Left lobe of liver (tissue), 2 donors: ENCODE measurements at places on chromosomes 7 and 10. TPM values are rescaled to one million over a fixed set of nuclear protein-coding genes. Genes with fewer than 3 reads are reported as not detected.

DNA sequence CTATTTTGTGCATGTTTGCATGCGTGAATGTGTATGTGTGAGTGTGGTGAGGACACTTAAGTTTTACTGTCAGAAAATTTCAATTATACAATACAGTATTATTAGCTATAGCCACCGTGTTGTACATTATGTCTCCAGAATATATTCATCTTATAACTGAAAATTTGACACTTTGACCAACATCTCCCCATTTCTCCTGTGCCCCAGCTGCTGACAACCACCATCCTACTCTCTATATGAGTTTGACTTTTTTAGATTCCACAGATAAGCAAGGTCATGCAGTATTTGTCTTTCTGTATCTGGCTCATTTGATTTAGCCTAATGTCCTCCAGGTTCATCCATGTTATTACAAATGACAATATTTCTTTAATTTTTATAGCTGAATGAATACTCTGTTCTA is 195.0 kb downstream of the GPR37 start:
- DNase-seq: no peak

TAS2R4 gene
- total RNA-seq: 0.40 TPM

FBXL13 gene
- total RNA-seq: 0.18 TPM

- DNase-seq: no peak
These were observed 81.4 kb downstream of the GOLGA7B start for GRCh38 chr10:97931041-97931440.

GRCh38 chr10:89580243-89580642 is 44.8 kb upstream of the SLC16A12 start:
- DNase-seq: no peak

DNA sequence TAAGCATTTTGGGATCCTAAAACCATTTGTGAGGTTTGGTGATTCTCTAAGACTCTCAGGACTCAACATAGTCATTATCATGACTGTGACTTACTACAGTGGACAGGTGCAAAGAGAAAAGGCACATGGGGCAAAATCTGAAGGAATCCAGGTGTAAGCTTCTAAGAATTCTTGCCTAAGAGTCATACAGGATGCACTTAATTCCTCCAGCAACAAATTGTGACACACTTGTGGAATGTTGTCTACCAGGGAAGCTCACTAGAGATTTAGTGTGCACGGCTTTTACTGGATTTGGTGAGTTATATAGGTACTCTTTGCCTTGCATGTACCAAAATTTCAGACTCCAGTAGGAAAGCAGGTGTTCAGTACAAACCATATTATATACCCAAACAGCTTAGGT is 47.9 kb downstream of the WAC start:
- DNase-seq: no peak

DNA sequence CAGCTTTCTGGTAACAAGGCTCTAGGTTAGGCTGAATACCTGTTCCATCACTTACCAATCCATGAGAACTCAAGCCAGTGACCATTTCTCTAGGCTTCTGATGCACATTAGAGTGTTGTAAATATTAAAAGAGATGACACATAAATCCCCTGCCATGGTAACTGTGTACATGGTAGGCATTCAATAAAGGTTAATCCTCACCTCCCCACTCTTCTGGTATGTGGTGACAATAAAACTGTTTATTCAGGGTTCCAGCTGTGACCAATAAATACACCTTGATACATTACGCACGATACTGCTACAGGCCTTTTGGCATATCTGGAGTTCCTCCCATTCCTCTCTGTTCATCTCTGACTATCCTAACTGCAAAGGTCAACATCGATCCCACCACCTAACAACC is 171.9 kb downstream of the SRPK2 start:
- no peak for DNase-seq
